ENCODE measurements at places on chromosomes 2 and 18.

DNA sequence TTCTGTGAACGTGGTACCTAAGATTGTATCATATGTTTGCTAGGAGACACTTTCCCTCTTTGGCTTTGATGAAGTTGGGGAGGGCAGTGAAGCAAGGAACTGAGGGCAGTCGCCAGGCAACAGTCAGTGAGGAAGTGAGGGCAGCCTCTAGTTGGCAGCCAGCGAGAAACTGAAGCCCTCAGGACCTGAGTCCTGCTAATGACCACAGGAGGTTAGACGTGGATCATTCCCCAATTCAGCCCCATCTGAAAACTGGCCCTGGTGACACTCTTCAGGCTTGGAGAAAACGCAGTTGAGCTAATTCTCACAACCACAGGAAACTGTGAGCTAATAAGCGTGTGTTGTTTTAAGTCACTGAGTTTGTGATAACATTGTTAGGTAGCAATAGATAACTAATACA, 84.5 kb upstream of the REG3G start:
- DNase-seq: no peak

DNA sequence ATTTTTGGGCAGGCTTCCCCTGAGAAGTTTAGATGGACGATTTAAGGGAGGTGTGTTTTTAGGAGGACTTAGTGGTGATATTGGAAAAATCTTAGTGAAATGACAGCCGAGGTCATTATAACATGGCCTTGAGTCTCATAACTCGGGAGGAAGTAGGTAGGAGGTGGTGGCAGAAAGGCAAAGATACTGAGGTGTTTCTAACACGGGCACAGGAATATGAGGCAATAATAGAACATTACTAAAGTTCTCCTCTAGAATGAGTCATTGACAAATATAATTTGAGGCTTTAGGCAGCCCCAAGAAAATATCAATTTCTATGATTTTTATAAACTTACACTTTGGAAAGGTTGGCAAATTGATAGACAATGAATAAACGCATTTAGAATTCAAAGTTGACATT, 146.1 kb upstream of the ZEB2 start:
- no peak for DNase-seq

- DNase-seq: peak; percentile 43
Observed at GRCh38 chr2:97995026-97995733, 568 bp downstream of the TMEM131 start.

DNA sequence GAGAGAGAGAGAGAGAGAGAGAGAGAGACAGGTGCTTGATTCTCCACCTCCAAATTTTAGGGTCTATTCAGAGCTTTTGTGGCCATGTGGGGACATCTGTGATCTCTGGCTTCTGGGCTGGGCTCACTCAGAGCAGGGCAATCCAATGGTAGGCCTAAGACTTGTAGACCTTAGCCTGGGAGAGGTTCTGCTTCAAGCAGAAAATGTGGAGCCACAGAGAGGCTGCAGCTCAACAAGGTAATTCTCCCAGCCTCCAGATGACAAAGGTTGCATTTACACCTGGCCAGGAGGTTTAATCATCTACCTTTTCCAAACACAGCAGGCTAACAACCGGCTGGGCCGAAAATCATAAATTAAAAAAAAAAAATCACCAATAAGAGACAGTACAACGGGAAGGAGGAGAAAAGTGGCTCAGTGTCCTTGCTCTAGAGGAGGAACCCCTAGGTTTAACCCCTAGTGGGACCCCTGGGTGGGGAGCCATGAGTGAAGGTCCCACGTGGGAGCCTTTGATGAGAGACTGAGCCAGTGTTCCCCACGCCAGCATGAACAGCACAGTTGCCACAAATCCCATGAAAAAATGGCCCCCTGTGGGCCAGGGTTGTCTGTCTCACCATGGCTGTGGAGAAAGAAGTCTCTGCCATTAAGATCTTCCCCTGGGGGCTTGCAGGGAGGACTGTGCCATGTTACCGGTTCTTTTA, 124.0 kb upstream of the GATA6 start:
- DNase-seq: no peak

- no peak for DNase-seq
Observed at GRCh38 chr2:8485736-8486135, 196.1 kb upstream of the ID2 start.

GRCh38 chr2:166539340-166540162, 45.5 kb upstream of the SCN7A start:
- peak; percentile 16 for DNase-seq

DNA sequence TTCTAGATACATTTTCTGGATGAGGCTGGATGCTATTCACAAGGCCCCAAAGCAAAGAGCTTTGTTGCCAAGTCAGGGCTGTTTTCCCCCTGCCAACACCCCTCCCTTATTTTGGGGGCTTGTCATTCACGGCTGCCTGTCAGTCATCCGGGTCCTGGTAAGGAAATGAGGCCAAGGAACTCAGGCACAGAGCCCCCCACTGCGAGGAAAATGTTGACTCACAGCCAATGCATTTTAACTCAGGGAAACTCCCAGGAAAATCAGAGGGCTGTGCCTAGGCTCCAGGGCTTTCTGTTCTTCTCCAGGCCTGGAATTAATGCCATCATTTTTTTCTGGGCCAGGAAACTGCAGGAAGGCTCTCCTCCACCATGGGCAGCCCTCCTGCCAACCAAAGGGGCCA, 241.1 kb downstream of the SMAD2 start:
- DNase-seq: no peak

- no peak for DNase-seq
Observed at GRCh38 chr2:9037166-9037565, 33.7 kb upstream of the MBOAT2 start.

- no peak for DNase-seq
Observed at GRCh38 chr18:58288921-58289797, 245.1 kb downstream of the NEDD4L start.

DNA sequence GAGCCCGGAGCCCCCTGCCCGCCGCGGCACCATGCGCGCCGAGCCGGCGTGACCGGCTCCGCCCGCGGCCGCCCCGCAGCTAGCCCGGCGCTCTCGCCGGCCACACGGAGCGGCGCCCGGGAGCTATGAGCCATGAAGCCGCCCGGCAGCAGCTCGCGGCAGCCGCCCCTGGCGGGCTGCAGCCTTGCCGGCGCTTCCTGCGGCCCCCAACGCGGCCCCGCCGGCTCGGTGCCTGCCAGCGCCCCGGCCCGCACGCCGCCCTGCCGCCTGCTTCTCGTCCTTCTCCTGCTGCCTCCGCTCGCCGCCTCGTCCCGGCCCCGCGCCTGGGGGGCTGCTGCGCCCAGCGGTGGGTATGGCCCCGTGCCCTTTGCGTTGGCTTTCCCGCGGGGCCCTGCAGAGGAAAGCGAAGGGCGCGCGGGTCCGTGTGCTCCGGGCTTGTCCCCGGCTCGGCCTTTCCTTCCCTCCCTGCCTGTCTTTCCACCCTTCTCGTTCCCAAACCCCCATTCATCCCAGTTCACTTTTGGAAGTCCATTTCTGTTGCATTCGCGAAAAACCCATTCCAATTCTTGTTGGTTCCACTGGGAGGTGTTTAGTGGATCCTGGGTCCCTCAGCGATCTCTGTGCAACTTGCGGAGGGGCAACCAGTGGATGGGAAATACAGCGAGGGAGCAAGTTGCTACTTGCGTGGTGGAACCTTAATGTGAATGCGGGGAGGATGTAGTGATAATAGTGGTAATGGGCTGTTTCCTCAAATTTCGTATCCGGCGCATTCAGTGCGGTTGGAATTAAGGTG, 599 bp downstream of the ADAM23 start:
- DNase-seq: peak; percentile 19
